HepG2 (cell line): ENCODE measurements at places on chromosomes 13 and 19. TPM values are rescaled to one million over a fixed set of nuclear protein-coding genes. Genes with fewer than 3 reads are reported as not detected.

Gene TYROBP
- not detected in 2 replicates for total RNA-seq

- H3K4me3 ChIP-seq = no peak overlapping the region
- H3K36me3 ChIP-seq = no peaks in the 10 kb centered on the region
- no peak overlapping the region for H3K27ac ChIP-seq
- no peaks in the 10 kb centered on the region for H3K27me3 ChIP-seq
- peaks cover 40% of the 10 kb centered on the region for H3K4me1 ChIP-seq
Measured at GRCh38 chr13:97570442-97570841, 136.5 kb downstream of the RAP2A start.

- DNase-seq = no peak
- H3K27me3 ChIP-seq = no peaks in the 10 kb centered on the region
- no peaks in the 10 kb centered on the region for H3K36me3 ChIP-seq
- H3K27ac ChIP-seq = no peak overlapping the region
Measured at GRCh38 chr19:51716925-51717324, 6.9 kb downstream of the HAS1 start.

Gene AZU1
- not detected in 2 replicates for total RNA-seq

Gene FCAR
- not detected in 2 replicates for total RNA-seq

Gene MAG
- total RNA-seq = 0.80 and 1.3 TPM in 2 replicates

DNA sequence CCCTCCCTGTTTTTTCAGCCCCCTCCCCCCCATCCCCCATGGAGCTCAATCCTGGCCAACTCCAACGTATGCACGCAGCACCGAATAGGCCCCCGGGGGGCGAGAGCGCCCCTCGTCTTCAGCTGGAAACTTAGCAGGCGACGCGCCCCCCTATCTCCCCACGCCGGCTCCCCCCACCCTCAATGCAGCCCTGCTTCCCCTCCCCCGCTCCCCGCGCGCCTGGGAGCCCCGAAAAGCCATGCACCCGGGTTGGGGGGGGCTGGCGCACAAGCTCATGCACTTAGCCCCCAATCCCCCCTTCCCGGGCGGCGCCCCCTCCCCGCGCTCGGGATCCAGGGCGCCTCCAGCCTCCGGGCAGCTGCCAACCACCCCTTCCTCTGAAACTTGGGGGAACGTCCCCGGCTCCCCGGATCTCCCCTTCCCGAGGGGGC, 508 bp downstream of the ZBTB7A start:
- H3K27ac ChIP-seq = peak overlapping the region; percentile 85
- peaks cover 44% of the 10 kb centered on the region for H3K4me1 ChIP-seq
- H3K27me3 ChIP-seq = no peaks in the 10 kb centered on the region
- peaks cover 15% of the 10 kb centered on the region for H3K36me3 ChIP-seq

Gene ZNF573
- 9.3 and 16.0 TPM in 2 replicates for total RNA-seq

DNA sequence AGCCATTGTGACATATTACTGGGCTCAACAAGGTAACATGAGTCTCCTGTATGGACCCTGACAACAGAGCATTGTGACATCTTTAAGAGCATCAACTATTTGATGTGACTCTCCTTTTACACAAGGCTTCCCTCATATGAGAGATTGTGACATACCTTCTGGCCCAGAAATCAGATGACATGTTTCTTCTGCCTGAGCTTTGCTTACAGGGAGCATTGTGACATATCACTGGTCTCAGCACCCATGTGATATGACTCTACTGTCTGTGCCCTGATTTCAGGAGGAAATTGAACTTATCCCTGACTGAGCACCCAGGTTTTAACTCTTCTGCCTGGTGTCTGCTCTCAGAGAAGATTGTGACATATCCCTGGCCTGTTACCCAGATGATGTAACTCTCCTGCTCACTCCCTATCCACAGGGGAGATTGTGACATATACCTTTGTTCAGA, 15.9 kb upstream of the ZNF681 start:
- H3K36me3 ChIP-seq = no peaks in the 10 kb centered on the region
- H3K27me3 ChIP-seq = no peaks in the 10 kb centered on the region
- no peak for DNase-seq
- no peak overlapping the region for H3K27ac ChIP-seq
- no peak overlapping the region for H3K4me3 ChIP-seq

- H3K4me3 ChIP-seq = no peak overlapping the region
- H3K27ac ChIP-seq = no peak overlapping the region
- no peaks in the 10 kb centered on the region for H3K36me3 ChIP-seq
Measured at GRCh38 chr13:33717775-33718174, 100.2 kb upstream of the RFC3 start.

GRCh38 chr19:49441960-49442350, 628 bp upstream of the SLC17A7 start:
- H3K36me3 ChIP-seq = no peaks in the 10 kb centered on the region; the same call in 1 of the 2 replicates
- H3K4me3 ChIP-seq = peak overlapping the region; percentile 76; the same call in 1 of the 2 replicates
- peaks cover 52% of the 10 kb centered on the region for H3K27me3 ChIP-seq
- DNase-seq = no peak
- H3K27ac ChIP-seq = no peak overlapping the region
- H3K4me1 ChIP-seq = peaks cover 24% of the 10 kb centered on the region

Gene RNF225
- total RNA-seq = not detected in 2 replicates

Gene PBX4
- not detected in 2 replicates for total RNA-seq

Gene LIM2
- total RNA-seq = not detected in 2 replicates

DNA sequence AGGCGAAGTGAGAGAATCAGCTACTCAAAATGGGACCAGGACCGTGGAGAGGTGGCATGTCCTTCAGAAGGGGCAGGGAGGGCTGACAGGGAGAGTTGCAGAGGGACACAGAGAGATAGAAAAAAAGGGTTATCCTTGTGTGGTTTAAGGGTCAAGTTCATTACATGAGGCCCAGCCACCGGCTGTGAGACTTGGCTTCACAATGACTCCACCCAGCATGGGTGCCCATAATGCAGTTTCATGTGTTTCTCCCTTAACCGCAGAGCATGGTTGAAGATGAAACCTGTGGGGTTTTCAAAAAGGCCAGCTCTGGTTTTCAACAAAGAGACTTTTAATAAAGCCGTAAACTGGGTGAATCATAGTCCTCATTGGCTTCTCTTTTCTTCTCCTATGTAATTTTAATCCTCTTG, 164.6 kb downstream of the KLF5 start:
- no peaks in the 10 kb centered on the region for H3K27me3 ChIP-seq
- H3K27ac ChIP-seq = no peak overlapping the region
- peaks cover 23% of the 10 kb centered on the region for H3K4me1 ChIP-seq
- no peaks in the 10 kb centered on the region for H3K36me3 ChIP-seq

DNA sequence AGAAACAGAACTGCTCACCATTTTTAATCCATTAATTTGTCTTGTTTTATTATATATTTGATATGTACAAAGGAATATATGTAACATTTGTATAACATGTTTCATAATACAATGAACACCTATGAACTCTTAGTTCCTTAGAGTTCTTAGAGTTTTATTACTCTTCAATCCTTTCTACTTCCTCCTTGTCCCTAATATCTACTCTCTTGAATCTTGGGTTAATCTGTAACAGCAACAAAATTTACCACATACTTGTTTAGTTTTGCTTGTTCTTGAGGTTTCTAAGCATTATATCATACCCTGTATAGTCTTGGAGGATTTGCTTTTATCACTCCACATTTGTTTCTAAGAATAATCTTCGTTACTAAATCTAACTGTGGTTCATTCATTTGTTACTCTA, 151.4 kb downstream of the PDS5B start:
- no peak overlapping the region for H3K27ac ChIP-seq
- H3K27me3 ChIP-seq = no peaks in the 10 kb centered on the region
- peaks cover 24% of the 10 kb centered on the region for H3K4me1 ChIP-seq
- DNase-seq = no peak
- H3K4me3 ChIP-seq = no peak overlapping the region

Gene KIRREL2
- 2.2 and 2.4 TPM in 2 replicates for total RNA-seq

Gene ZNF814
- total RNA-seq = 2.3 and 3.4 TPM in 2 replicates

DNA sequence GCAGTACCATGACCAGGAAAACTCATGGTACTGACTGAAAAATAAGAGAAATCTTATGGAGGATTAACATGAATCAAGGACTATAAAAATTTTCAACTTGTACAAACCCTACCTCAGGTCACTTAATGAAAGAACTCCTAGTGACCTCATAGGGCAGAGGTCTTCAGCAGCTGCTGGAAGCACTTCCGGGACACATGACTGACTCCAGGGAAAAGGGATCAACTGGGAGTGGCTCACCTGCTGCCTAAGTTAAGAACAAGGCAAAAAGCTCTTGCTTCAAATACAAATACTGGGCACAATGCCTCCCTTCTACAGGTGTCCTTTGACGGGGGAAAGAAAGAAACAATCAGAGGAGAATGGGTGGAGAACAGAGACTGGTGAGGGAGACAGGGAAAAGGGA, 18.6 kb downstream of the DOCK9 start:
- H3K27me3 ChIP-seq = no peaks in the 10 kb centered on the region
- H3K36me3 ChIP-seq = no peaks in the 10 kb centered on the region
- peaks cover 5% of the 10 kb centered on the region; the same call in 1 of the 2 replicates for H3K4me1 ChIP-seq
- H3K4me3 ChIP-seq = no peak overlapping the region

DNA sequence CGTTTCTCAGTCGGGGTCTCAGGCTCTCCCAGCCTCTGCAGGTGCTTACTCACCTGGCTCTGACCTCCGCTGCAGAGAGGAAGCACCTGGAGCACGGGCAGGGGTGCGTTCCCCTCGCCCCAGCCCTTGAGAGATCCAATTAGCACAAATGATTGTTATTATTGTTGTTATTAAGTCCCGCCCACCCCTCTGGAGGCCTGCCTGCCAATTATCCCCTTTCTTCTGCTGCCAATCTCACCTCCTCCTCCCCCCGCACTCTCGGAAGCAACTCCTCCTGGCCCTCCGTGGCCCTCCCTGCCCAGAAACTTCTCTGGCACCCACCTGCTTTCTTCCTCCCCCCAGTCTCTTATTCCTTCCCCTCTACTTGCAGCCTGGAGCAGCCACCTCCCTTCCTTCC, 8.8 kb downstream of the ZNF787 start:
- no peaks in the 10 kb centered on the region for H3K27me3 ChIP-seq
- H3K27ac ChIP-seq = peak overlapping the region; percentile 83
- peaks cover 7% of the 10 kb centered on the region; the same call in 2 of the 3 replicates for H3K36me3 ChIP-seq
- peaks cover 86% of the 10 kb centered on the region for H3K4me1 ChIP-seq
- no peak for DNase-seq

Gene CEACAM16
- not detected in 2 replicates for total RNA-seq

Gene DPP9
- total RNA-seq = 25.8 and 26.6 TPM in 2 replicates

Gene TSSK6
- total RNA-seq = 0.71 and 0.86 TPM in 2 replicates

DNA sequence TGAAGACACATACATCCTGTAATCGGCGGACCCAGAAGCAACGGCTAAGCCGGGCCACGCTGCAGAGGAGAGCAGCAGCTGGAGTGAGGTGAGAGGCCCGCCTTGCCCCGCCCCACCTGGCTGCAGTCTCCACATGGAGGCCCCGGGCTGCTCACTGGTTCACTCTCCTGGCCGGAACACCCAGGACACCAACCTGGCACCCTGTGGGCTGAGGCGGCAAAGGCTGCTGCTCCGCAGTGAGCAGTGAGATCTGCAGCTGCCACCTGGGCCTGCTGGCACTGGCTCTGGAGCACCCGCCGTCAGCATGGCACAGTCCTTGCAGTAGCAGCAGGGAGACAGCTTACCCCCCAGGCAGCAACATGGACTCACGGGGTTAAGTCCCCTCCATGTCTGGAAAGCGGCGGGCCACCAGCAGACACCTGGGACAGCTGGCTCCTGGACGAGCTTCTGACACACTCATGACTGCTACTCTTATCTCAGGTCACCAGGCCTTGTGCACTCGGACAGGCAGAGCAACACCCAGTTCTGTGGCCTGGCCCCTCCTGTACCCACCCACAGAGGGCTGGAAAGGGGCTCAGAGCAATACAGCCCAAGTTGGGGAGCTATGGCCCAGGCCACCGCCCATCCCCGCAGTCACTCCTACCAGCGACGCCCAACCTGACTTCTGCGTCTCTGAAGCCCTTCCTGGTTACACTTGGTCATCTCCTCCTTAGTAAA, 13.2 kb upstream of the KPTN start:
- H3K27me3 ChIP-seq = no peaks in the 10 kb centered on the region
- no peak overlapping the region for H3K27ac ChIP-seq
- no peak for DNase-seq
- peaks cover 10% of the 10 kb centered on the region; the same call in 2 of the 3 replicates for H3K36me3 ChIP-seq
- no peaks in the 10 kb centered on the region for H3K4me1 ChIP-seq
